ENCODE measurements at places on chromosomes 3 and 15. TPM values are rescaled to one million over a fixed set of nuclear protein-coding genes. Genes with fewer than 3 reads are reported as not detected.

- H3K27me3 ChIP-seq = no peaks in the 10 kb centered on the region
- H3K4me3 ChIP-seq = no peak overlapping the region
- H3K4me1 ChIP-seq = peaks cover 21% of the 10 kb centered on the region
- no peak for DNase-seq
- H3K36me3 ChIP-seq = no peaks in the 10 kb centered on the region
Observed at GRCh38 chr3:52134761-52135160, 19.5 kb downstream of the POC1A start.

- H3K27ac ChIP-seq = no peak overlapping the region
- H3K4me1 ChIP-seq = no peaks in the 10 kb centered on the region
- no peaks in the 10 kb centered on the region for H3K27me3 ChIP-seq
Observed at GRCh38 chr15:93378558-93378957, 289.5 kb upstream of the RGMA start.

Gene SERPINI2
- total RNA-seq = not detected

GRCh38 chr3:33122991-33123390, 9.2 kb downstream of the CRTAP start:
- H3K36me3 ChIP-seq = peaks cover 22% of the 10 kb centered on the region
- no peak for DNase-seq
- H3K27me3 ChIP-seq = no peaks in the 10 kb centered on the region
- H3K4me1 ChIP-seq = no peaks in the 10 kb centered on the region

Gene FGF7
- 9.5 TPM for total RNA-seq

DNA sequence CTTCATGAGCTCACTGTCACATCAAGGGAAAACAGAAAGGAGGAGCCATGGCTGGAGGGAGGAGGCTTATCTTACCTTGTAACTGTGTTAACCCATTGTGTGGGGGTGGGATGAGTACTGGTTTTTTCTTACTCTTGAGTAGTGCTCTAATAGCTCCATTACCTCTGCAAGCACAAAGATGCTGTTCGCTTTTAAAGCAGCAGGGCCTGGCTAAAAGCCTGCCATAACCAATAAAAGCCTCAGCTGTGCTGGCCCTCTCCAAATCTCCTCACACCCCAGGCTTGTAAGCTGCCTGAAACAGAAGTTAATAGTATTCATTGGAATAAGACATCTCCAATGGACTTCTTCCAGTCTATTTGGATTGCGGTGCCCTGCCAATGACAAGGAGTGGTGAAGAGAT, 544.1 kb downstream of the TUSC7 start:
- no peak overlapping the region for H3K27ac ChIP-seq
- H3K36me3 ChIP-seq = no peaks in the 10 kb centered on the region
- H3K27me3 ChIP-seq = no peaks in the 10 kb centered on the region
- H3K4me3 ChIP-seq = no peak overlapping the region
- DNase-seq = no peak

DNA sequence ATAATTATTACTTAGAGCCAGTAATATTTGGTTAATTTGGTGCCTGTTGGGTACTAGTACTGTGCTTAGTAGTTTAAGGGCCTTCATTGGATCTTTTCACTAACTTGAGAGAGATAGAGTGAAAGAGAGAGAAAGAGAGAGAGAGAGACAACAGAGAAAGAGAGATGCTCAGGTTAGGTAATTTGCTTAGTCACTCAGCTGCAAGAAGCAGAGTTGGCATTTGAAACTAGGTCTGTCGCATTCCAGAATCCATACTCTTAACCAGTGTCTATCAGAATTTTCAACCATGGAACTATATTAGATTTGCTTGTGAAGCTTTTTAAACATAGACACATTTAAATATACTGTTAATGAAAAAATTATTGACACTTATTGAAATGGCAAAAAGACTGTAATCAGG, 31.1 kb upstream of the NUDT16 start:
- no peak overlapping the region for H3K27ac ChIP-seq
- no peak overlapping the region for H3K4me3 ChIP-seq
- no peak for DNase-seq
- no peaks in the 10 kb centered on the region for H3K27me3 ChIP-seq
